ENCODE measurements at places on chromosomes 2 and 18.

- DNase-seq = no peak
Observed at GRCh38 chr2:132813422-132813821, 143.4 kb upstream of the LYPD1 start.

- DNase-seq = no peak
Observed at GRCh38 chr2:105405291-105405690, 6.4 kb upstream of the FHL2 start.

DNA sequence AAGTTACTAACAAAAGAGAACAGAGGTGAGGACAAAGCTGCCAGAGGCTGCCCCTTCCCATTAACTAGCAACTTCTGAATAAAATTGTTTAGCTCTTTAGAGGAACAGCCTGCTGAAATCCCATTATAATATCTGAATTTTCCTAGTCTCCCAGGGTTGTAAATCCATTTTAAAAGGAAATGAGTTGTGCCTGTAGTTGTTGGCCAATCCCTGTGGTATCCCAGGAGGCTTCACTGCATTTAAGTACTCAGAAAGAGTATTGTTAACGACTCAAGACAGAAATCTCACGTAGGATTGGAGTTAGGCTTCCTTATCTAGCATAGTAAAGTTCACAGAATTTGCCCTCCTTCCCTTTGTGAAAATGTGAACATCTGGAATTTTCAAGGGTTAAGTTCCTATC, 8.9 kb downstream of the LAPTM4A start:
- no peak for DNase-seq

- DNase-seq = no peak
Observed at GRCh38 chr2:159608723-159609308, 7.5 kb downstream of the BAZ2B start.

- no peak for DNase-seq
Observed at GRCh38 chr2:6011921-6012320, 319.7 kb downstream of the SOX11 start.

DNA sequence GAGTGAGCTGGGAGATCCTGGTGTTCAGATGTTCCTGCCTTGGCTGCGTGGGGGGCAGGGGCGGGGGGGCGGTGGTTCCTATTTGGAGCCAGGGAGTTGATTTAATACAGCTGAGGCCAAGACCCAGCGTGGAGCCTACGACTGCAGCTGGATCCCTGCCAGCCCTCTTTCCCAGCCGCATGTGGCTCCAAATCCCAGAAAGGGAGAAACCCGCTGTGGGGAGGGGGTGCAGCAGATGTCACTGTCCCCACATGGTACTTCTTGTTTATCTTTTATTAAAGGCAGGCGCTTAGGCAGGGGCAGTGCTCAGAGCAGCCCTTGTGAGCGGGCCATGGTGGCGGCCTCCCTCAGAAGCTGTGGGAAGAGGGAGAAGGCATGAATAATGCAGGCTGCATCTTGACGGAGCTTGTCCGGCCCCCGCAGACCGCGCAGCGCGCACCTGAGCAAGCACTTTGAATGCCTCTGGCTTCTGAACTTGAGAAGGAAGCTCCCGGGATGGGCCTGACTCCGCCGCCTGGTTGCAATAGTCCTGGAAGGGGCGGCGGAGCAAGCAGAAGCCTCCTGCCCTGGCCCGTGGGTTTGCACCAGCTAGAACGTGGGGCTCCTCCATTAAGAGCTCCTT, 112.1 kb downstream of the GLI2 start:
- no peak for DNase-seq

DNA sequence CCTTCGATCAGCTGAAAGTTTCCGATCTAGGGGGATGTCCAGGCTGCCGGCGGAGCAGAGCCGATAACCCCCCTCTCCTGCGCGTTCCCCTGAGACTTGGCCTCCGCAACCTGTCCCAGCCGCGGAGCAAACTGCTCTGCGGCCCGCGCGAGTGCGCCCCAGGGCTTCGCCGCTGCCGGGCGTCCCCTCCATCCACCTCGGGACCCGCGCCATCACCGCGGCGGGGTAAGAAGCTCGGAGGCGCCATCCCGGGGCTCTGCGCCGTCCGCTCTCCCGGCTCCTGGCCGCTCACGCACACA, 990 bp upstream of the GDF7 start:
- no peak for DNase-seq

DNA sequence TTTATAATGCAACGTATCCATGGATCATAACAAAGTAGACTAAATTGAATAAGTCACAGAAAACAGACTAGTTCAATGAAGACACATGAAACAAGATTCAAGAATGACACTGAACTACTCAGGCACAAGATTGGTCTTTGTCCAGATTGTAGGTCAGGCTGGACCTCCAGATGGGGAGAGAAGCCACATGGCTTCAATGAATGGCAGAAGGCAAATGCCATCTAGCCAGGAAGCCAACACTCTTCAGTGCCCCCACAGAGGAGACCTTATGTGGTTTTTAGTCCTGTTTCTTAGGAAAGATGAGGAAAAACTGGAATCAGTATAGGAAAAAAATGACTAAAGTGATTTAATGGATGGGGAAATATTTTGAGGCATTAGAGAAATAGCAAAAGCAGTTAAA, 43.1 kb downstream of the BOD1L2 start:
- no peak for DNase-seq

DNA sequence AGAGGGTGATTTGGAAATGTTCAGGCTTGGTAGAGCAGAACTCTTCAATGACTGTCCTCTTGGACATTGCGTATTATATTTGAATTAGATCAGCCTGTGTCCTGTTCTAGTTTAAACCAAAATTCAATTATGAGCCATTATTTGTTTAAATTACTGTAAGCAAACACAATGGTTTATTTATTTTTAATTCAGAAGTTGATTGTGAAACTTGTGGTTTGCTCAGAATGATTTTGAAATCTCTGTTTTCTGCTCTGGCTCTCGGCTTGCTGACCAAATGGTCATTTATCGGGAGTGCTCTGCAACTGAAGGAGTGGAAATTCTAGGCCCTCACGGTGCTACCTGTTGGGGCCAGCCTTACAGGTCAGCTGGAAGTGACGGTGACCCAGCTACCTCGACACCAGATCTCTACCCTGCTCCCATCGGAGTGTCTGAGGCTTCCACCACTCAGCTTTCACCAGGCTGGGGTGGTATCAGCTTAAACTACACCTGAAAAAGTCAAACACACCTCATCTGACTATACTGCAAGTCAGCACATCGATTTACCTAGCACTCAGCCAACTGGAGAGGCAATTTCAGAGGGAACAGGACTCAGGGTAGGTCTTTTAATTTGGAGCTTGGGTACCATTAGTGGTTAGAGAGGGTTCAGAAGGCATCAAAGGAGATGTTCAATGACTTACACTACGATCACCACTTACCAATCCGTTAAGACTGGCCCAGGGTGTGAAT, 36.8 kb upstream of the GPD2 start:
- DNase-seq = no peak

DNA sequence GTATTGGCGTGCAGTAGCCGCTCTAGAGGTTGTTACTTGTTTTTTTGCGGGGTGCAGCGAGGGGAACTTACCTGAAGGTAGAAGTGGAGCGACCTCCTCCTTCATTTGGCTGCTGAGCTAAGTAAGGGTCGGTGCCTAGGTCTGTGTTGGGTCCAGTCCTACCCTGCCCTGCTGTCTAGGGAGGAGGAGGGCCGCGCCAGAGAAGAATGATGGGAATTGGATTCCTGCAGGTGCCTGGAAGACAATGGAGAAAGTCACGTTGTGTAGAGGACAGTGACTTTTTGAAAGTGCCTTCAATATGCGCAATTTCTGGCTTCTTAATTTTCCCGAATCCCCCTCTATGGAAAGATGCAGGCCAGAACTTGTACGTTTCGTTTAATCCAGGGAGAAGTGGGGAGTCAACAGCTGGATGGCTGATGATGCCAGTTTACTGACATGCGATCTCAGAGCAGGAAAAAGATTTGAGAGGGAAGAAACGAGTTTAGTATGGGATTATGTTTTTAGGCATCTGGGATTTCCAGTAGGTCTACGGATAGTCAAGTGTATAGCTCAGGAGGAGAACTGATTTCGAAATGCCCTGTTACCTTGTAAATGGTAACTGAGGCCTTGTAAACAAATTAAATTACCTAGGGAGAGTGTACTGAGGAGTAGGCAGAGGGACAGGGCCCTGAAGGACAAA, 653 bp downstream of the MRPS9 start:
- no peak for DNase-seq

GRCh38 chr2:167814881-167815718, 432.3 kb downstream of the STK39 start:
- DNase-seq = no peak

GRCh38 chr18:10928011-10928771, 221.2 kb downstream of the PIEZO2 start:
- DNase-seq = no peak

DNA sequence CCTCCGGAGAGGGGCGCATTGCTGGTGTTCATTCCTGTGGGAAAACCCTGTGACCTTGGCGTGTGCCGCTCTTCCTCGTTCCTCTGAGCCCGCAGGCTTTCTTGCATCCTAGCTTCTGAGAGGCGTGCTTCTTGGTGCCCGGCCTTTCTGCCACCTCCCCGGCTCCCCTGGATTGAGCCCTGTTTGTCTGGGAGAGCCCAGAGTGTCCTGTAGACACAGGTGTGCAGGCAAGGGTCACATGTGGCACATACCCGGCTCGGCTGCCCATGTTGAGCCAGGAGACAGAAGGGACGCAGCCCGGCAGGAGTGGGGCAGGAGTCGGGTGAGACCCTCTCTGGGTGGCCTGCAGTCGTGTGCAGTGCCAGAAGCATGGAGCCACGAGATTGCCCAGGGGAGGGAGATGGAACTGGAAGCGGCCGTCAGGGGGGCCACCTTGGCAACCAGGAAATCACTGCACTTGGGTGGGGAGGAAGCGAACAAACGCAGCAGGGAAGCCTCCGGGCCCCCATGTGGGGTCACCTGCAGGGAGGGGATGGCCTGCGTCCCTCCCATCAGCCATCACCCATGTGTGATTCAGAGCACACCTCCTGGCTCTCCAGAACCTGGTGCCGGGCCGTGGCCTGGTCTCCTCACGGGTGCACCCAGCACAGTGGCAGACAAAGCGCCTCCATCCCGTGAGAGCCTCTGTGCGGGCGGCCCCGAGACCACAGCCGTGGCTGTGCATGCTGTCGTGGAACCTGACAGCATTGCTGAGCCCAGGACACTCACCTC, 92.9 kb downstream of the SH3BP4 start:
- DNase-seq = no peak

All from activated CD4-positive, alpha-beta T cell treated with anti-CD3 and anti-CD28 coated beads, Interleukin-2, amount 50 U/mL, for 4 hours (primary cell).